GDM1 (cell line): ENCODE measurements at places on chromosomes 1 and 21.
A peak's percentile ranks its signal among the peaks of the same experiment; 100 is the strongest.

DNA sequence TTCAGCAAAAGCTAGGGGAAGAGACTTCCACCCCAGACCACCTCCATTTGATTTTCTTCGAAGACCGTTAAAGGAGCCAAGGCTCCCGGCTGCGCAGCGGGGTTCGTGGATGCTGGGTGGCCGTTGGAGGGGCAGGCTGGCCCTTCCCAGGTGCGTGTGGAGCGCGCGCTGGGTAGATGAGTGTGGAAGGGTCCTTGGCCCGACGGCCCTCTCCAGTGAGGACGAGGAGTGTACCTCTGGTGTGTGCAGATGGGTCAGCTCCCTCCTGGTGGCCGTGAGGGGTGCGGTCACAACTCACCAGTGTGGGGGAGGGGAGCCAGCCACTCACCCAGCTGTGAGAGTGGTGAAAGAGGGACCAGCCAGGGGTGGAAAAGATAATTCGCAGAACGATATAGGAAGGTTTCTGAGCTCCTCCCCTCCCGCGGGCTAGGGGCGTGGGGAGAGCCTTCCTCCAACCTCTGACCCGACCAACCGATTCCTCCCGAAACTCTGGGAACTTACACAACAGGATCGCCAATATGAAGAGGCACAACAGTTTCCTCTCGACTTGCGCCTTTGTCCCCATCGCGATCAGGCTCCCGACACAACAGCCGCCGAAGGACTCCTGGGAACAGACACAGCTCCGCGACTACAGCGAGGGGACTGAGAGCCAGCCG, at the start of gene F11R:
Gene F11R, minus strand, starts transcription at position 644 of the 656 bp plus-strand sequence. Its CDS starts 79 bp downstream, at position 565.
- DNase-seq: peak; percentile 42

GRCh38 chr1:205275916-205276688, 45.4 kb downstream of the NUAK2 start:
- no peak for DNase-seq

GRCh38 chr1:223355699-223356098, 8.3 kb downstream of the SUSD4 start:
- DNase-seq: no peak

GRCh38 chr1:30697571-30698376, 25.6 kb downstream of the MATN1 start:
- DNase-seq: no peak

- DNase-seq: no peak
Measured at GRCh38 chr1:79040424-79041082, 34.0 kb upstream of the ADGRL4 start.

GRCh38 chr1:83796409-83796808, 202.5 kb downstream of the TTLL7 start:
- DNase-seq: no peak

DNA sequence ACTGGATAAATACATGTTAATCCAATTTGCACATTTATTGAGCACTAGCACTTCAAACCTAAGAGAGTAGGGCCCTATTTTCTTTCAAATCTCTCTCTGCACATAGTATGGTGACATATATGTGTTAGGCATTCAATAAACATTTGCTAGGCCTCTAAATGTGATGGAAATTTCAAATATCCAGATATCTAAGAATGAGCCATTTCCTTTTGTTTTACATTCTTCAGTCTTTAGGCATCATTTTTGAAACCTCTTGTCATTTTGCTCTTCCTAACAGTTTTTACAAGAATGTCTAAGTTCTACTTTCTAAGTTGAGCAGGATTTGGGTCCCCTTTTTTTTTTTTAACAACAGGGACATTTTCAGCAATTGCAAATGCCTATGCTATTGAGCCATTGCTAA, 395.7 kb upstream of the ST6GALNAC5 start:
- no peak for DNase-seq

GRCh38 chr1:67724928-67725560, 40.0 kb downstream of the GADD45A start:
- no peak for DNase-seq

GRCh38 chr1:51518586-51519047, 449 bp downstream of the EPS15 start:
- DNase-seq: no peak

- DNase-seq: no peak
Measured at GRCh38 chr1:230581446-230582079, 60.7 kb upstream of the COG2 start.

GRCh38 chr1:31376375-31377134, 3.7 kb upstream of the FABP3 start:
- DNase-seq: no peak

DNA sequence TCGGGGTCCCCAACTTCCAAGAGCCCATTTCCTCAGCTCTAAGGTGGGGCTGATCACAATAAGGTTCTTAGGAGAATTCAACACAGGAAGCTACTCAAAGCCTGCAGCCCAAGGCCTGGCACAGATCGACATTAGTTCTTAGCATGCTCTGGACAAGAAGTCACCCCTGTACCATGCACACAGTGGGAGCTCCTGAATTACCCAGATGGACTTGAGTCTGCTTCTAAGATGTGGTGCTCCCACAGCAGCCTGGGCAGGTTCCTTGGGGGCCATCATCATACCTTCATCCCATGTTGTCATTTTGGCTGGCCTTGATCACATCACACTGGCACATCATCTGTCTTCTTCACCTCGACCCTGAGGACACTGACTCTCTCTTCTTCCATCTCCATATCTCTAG, 153.3 kb upstream of the VAMP3 start:
- no peak for DNase-seq

- no peak for DNase-seq
Measured at GRCh38 chr1:6569033-6569432, 10.8 kb upstream of the ZBTB48 start.
